ENCODE measurements at places on chromosomes 11 and 22.

DNA sequence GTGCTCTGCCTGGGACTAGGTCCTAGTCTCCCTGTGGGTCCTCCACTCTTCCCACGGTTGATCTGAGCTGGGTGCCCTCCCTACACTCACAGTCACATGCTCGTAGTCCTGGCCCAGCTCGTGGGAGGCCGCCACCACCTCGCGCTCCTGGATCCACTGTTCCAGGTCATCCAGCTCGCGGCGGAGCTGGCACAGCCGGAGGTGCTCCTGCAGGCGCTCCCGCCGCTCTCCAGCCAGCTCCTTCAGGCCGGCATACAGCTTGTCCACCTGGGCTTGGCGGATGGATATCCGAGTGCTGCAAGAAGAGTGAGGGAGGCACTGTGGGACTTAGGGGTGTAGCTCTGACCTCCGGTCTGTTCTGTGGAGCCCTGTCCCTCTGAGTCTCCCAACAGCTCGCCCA is 14.8 kb upstream of the RBM4B start:
- no peak for DNase-seq

DNA sequence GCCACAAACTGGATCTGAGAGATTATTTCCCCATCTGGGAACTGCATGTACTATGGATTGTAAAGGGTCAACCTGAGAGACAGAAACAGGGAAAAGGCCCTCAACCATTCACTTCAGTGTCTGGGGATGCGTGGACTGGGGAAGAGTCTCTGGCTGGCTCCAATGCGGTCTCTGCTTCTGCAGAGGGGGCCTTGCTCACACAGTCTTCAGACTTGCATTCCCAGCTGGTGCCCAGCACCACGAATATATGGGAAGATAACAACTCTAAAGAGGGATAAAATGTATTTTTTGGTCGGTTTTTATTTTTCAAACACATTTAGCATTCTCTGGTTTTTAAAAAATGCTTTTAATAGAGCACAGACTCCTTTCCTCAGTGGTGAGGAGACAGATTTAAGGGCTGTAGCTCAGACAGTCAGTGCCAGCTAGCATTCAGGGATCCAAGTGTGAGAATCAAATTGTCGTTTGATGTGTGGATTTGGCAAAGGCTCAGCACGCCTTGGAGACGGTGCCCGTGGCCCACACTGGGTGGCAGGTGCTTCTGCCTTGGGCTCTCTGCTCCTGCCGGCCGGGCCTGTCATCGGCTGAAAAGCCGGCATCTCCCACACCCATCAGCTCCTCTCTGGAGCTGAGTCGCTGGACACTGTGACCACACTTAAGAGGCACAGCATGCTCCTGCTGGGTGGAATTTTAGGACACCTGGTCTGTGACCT is 8.0 kb upstream of the EFCAB6 start:
- no peak for DNase-seq

DNA sequence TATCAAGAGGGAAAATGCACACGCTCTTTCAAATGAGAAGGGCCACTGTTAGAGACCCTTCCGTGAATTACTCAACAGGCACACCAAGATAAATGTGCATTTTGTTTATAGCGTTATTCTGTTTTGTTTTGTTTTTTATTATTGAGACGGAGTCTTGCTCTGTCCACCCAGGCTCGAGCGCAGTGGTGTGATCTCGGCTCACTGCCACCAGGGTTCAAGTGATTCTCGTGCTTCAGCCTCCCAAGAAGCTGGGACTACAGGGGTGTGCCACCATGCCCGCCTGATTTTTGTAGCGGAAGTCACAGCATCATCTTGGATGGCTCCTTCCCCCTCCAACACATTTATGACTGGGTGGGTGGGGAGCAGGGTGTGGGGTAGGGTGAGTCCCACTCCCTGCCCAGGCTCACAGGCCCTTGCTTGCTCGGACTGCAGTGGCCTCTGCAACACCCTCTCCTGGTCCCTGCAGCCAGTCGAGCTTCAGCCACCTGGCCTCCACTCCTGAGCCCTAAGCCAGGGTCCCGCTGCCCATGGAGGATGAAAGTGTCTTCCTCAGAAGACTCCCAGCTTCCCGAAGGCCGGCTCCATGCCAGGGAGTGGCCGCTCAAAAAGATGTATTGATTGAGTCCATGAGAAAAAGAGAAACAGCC is 68.0 kb downstream of the RTL6 start:
- DNase-seq = no peak

DNA sequence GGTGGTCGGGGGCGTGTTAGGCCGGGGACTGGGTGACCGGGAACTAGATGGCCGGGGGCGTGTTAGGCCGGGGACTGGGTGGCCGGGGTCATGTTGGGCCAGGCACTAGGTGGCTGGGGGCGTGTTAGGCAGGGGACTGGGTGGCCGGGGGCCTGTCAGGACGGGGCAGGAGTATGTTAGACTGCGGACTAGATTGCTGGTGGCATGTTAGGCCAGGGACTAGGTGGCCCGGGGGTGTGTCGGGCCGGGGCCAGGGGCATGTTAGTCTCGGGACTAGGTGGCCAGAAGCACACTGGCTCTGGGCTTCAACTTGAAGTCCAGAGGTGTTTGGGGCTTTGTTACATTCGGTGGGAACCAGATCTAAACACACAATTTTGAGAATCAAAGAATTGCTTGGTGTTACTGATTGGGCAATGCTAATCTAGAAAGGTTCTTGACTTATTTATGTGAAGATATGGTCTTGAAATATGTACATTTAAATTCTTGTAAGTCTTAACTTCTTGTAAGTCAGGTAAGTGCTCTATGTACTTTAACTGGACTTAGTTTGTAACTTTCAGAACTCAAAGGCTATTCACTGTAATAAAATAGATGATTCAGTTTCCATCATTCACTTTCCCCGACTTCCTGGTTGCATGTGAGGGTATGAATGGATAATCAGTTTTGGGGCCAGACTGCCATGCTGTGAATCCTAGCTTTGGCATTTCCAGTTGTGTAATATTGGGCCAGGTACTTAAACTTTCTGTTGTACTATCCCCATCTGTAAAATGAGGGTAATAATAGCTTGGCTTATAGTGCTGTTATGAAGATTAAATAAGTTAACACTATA is 1.1 kb downstream of the EXT2 start:
- no peak for DNase-seq

DNA sequence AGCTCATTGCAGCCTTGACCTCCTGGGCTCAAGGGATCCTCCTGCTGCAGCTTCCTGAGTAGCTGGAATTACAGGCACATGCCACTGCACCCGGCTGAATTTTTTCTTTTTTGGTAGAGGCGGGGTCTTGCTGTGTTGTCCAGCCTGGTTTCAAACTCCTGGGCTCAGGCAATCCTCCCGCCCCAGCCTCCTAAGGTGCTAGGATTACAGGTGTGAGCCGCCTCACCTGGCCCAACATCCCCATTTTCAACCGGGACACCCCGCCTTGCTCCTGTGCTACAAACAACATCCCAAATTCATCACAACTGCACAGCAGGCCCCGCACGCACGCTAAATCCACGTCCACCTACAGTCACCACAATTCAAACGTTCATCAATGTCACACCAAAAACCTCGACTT is 61.0 kb downstream of the ARFGAP3 start:
- no peak for DNase-seq

DNA sequence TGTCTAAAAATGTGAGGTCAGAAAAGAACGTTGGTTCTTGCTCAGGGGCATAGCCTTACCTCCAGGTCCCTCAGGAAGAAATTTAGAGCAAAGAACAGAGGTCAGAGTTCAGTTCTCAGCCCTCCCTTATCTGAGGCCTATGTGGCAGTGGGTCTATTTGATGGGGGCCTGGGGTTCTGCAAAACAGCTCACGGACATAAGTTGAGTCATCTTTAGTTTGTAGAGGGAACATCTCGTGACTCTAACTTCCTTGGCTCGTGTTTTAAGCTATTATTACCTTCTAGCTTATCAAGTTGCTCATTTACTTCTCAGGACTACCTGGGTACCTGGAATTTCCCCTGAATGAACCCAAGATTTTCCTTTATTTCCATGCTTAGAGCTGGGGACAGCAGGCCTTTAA is 91.3 kb upstream of the AMOTL1 start:
- no peak for DNase-seq

- no peak for DNase-seq
Observed at GRCh38 chr11:2271077-2271326, 614 bp upstream of the ASCL2 start.

DNA sequence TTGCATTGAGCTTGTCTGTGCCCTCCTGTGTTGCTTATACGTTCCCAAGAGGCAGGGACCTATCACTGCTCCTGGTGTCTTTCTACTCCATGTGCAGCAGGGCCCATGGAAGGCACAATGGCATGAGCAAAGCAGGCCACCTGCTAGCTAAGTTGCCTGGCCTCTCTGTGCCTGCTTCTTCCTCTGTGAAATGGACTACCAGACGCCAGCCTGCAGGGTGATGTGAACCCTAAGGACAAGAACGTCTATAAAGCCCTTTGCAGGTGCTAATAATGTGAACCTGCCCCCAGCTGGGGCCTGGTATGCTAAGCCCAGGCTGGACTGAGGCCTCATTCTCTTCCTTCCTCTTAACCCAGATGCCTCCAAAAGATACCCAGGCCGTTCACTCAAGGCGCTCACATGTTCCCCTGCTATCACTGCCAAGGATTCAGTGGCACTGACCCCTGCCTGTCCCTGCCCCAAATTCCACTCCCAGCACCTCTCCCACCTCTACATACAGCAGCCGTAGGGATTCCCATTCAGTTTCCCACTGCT is 4.0 kb downstream of the GUCD1 start:
- no peak for DNase-seq

- no peak for DNase-seq
Observed at GRCh38 chr11:11494348-11494747, 127.5 kb downstream of the GALNT18 start.

- peak; percentile 74 for DNase-seq
Observed at GRCh38 chr11:61294717-61295595, at the start of gene VWCE. TSS of gene VWCE (minus strand) at chr11:61295316. CDS start at chr11:61295037, 279 bp downstream.

DNA sequence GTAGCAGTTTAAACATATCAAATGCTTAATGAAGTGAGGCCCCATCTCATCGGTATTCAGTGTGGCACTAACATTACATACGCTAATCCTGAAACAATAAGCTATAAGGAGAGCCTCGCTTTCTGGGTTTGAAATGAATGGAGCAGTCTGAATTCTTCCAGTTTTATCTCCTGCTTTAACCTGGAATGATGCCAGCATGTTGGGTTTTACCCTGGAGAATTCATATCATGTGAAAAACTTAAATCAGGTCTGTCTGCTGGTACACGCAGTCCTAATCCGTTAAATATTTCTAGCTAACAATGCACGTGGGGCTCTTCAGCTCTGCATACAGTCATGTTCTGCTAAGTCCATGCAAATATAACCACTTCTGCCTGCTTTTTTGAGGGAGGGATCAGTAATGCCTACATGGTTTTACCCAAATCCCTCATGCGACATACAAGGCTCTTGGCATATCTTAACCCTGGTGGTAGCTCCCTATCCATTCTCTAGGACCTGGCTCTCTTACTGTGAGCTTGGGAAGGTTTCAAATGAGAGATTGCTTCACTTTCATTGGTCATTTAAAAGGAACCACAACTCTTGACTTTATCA is 92.7 kb downstream of the COMMD9 start:
- DNase-seq = no peak

GRCh38 chr22:20585639-20586402 is 78.4 kb downstream of the MED15 start:
- DNase-seq = no peak

- no peak for DNase-seq
Observed at GRCh38 chr11:22478169-22478568, 140.0 kb downstream of the SLC17A6 start.

GRCh38 chr22:37080838-37081237 is 28.7 kb downstream of the TMPRSS6 start:
- DNase-seq = no peak

DNA sequence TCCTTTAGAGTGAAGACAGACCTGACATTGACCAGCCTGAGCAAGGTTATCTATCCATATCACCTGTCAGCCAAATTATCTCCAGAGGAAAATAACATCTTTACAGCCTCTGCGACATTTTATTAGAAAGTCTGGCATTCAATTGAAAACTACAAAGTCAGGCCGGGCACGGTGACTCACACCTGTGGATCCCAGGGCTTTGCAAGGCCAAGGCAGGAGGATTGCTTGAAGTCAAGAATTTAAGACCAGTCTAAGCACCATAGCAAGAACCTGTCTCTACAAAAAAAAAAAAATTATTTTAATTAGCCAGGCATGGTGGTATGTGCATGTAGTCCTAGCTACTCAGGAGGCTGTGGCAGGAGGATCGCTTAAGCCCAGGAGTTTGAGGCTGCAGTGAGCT is 141.6 kb downstream of the RCN1 start:
- DNase-seq = no peak

GRCh38 chr11:124238512-124238911 is 2.4 kb upstream of the OR8G1 start:
- no peak for DNase-seq

DNA sequence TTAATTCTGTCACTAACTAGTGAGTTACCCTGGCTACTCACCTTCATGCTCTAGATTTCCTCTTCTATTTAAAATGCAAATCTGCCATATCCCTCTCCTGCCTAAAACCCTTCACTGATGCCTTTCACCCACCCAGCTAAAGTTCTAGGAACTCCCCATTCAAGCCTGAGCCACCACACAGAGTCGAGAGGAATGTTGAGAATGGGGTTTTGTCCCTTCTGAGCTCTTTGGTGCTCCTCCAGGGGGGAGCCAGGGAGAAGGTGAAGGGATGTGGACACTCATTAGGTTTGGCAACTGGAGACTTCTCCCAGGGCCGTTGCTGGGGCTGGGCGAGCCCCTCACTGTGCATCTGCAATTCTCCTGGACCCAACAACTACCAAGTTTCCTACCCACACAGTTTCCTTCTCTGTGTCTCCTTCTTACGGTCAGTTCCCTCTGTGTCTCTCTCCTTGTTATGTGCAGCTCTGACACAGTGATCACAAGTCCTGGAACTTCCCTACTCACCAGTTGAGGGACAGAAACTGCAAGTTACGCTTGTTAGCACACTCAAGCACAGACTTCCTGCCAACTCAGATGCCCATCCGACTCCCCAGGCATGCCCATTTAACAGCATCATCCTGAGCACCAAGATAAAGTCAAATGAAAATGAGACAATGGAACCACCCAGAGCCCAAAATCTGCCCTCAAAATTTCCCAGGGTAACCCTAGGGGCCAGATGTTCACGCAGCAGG is 6.5 kb upstream of the IL10RA start:
- DNase-seq = no peak

DNA sequence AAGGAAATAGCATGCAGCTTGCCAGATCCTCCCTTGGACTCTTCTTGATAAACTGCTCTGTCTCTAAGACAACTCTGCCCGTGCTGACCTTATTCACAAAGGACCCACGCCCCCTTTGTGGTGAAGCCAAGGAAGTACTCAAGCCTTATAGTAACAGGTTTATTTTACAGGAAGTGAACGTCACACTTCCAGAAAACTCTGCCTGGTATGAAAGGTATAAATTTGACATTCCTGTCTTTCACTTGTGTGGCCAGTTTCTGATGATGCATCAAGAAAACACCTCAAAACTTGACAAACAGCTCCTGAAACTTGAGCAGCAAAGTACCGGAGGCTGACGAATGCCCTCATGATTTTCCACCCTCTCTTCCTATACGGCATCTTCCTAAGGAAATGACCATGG is 12.5 kb upstream of the PELI3 start:
- no peak for DNase-seq

GRCh38 chr22:42889304-42889703 is 32.2 kb upstream of the ARFGAP3 start:
- no peak for DNase-seq
